ENCODE measurements at places on chromosomes 1 and 21. TPM values are rescaled to one million over a fixed set of nuclear protein-coding genes. Genes with fewer than 3 reads are reported as not detected.

The PHF13 gene
- total RNA-seq, result 12.5 TPM

The PRDM2 gene
- 34.6 TPM for total RNA-seq

The ARPC5 gene
- total RNA-seq, result 57.3 TPM

- no peaks in the 10 kb centered on the region for H3K27me3 ChIP-seq
- no peaks in the 10 kb centered on the region for H3K36me3 ChIP-seq
- H3K4me3 ChIP-seq, result no peak overlapping the region
- H3K4me1 ChIP-seq, result no peaks in the 10 kb centered on the region
Observed at GRCh38 chr1:225458222-225458631, 30.4 kb upstream of the LBR start.

GRCh38 chr1:14098294-14098913 is 398.4 kb downstream of the PRDM2 start:
- H3K27ac ChIP-seq, result no peak overlapping the region
- H3K4me1 ChIP-seq, result no peaks in the 10 kb centered on the region
- H3K36me3 ChIP-seq, result no peaks in the 10 kb centered on the region
- DNase-seq, result no peak

DNA sequence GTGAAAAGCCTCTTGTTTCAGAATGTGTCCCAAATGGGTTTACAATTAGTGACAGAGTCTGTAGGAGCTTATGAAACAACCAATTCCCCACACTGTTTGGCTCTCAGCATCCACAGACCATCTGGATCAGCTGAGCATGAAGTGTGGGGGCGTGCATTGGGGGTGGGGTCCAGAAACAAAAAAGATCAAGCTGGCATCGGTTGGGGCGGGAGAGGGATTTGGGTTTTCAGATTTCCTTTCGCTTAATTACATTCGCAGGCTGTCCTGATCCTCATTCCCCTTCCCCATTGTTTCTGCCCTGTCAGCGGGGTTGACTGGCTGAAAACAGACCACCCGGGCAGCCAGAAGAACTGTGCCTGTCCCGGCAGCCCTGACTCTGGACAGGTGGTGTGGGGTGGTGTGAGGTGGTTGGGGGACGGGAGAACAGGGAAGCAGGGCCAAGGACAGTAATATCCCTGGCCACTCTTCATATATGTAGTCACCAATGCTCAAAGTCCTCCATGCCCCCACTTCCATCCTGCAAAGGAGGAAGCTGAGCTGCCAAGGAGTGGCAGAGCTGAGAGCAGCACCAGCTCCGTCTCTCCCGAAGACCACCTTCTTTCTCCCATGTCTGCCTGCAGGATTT is 92.0 kb downstream of the IER5 start:
- H3K27ac ChIP-seq, result no peak overlapping the region
- H3K27me3 ChIP-seq, result no peaks in the 10 kb centered on the region
- no peak for DNase-seq
- no peaks in the 10 kb centered on the region for H3K36me3 ChIP-seq
